ENCODE measurements at places on chromosomes 2 and 18.

DNA sequence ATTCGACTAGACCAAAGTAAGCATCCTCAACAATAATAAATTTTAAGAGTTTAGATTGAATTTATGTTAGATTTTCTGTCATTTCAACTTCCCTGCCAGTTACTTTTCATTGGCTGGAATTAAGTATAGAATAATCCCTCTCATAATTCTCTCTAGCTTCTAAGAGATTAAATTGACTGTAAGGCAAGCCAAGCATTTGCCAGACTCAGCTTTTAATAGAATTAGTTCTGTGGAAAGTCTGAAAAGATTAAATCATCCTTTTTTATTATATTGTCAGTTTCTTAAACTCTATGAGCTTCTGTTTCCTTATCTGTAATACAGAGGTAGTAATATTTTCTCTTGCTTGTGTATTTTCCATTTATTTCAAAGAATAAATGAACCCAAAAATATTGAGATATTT, 77.9 kb upstream of the ZNF804A start:
- no peak for DNase-seq

DNA sequence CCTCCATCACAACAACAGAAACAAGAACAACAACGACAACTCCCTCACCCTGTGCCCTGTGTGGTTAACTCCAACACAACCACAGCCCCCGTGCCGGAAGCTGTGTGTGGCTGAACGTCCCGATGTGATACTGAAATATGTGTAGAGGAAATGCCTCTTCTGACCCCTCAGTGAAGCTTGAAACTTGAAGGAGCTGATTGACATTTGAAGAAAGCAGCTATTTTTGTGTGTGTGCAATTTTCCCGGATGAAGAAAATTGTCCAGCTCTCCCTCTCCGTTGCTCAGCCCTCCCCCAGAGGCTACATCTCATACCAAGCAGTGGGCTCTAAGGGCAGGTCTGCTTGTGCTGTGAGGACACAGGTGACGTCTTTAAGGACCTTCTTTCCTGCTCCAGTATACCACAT, 173.8 kb downstream of the ICOS start:
- DNase-seq, result no peak

- DNase-seq, result peak; percentile 77
These were observed 115.2 kb downstream of the MYO5B start for GRCh38 chr18:50079571-50080295.

GRCh38 chr2:54789878-54790277, 66.4 kb downstream of the EML6 start:
- no peak for DNase-seq

DNA sequence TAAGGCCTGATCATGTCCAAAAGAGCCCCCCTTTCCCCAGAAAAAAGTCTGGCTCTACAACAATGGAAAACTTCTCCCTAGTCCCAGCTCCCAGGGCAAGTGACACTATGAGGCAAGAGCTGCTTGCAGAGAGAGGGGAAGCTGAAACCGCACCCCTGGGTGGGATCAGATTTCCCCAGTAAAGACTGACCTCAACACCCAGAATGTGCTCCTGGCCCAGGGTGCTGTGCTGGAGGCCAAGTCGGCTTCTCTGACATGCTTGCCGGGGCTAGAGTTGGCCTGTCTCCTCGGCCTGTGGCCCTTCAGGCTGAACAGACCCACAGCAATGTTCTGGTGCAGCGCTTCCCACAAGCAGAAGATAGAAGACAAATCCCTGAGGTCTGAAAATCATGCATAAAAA, 18.4 kb upstream of the ST8SIA3 start:
- DNase-seq, result no peak

GRCh38 chr2:207589143-207589542, 36.1 kb downstream of the METTL21A start:
- DNase-seq, result no peak

GRCh38 chr18:34280653-34281052, 55.9 kb upstream of the NOL4 start:
- DNase-seq, result no peak

- peak; percentile 11 for DNase-seq
These were observed 315.0 kb downstream of the LPIN1 start for GRCh38 chr2:12061286-12062052.

DNA sequence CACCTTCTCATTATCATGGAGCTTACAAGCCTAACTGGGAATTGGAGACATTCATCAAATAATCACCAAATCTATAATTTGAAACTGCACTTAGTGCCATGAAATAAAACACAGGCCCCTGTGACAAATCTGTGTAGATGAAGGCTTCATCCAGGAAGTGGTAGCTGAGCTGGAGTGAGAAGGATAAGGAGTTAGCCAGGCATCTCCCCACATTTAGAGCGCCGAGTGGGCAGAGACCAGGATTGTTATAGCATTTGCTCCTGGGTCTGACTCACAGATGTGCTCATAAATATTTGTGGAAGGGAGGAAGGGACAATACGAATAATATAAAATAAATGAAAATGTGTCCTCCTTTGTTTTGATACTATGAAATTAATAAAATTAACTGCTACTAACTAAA, 2.5 kb upstream of the MAT2A start:
- DNase-seq, result no peak

DNA sequence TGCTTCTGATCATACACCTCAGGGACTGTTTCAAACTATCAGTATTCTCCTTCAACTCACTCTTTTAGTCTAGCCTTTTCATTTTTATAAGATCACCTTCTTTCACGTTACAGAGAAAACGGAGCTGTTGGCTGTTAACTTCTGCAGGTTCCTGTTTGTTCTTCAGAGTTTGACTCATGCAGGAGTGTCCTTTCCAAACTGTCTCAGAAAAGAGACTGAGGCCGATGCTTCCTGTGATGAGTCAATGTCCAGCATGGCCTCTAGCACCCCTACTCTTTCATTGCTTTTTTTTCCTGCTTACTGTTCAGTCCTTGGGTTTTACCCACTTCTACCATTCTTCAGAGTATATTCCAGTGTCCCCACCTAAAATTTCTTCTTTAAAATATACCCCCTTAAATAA, 240.8 kb upstream of the RGPD4 start:
- no peak for DNase-seq

GRCh38 chr2:47629501-47630460, 153.2 kb upstream of the MSH6 start:
- peak; percentile 10 for DNase-seq

- DNase-seq, result no peak
These were observed 60.1 kb downstream of the SPIRE1 start for GRCh38 chr18:12597760-12598159.

DNA sequence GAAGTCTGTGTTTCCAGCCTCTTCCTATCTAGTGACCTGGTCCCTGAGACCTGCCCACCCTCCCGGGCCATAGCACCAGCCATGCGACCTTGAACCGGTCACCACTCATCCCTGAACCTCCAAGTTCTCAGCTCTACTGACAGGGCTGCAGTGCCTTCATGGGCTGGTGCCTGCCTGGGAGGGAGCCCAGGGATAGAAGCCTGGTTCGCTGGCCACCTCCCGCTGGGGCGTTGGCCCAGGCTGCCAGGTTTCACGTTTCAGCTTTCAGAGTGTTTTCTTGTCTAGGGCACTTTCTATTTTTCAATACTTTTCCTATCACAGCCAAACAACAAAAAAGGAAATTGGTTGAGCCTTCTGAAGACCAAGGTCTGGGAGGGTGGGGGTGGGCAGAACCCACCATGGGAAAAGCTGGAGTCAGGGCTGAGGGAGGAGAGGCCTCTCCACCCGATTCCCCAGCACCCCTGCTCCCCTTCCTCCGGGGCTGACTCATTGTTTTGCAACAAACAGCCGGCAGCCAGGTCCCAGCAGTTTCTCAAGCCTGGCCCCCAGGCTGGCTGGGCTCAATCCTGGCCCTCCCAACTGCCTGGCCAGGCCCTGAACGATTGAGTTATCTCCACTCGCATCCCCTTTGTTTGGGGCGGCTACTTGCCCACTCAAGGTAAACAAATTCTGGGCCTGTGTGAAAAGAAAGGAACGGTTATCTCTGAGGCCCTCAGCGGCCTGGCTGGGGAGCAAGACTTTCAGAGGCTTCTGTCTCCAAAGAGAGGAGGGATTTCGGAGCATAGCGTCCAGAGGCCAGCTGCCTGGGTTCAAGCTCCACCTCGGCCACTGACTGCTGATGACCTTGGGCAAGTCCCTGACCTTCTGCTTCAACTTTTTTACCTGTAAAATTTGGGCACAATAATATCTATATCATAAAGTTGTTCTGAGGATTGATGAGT, 47.5 kb downstream of the ZFP36L2 start:
- DNase-seq, result no peak

- no peak for DNase-seq
These were observed 29.3 kb upstream of the KYNU start for GRCh38 chr2:142848023-142848606.

DNA sequence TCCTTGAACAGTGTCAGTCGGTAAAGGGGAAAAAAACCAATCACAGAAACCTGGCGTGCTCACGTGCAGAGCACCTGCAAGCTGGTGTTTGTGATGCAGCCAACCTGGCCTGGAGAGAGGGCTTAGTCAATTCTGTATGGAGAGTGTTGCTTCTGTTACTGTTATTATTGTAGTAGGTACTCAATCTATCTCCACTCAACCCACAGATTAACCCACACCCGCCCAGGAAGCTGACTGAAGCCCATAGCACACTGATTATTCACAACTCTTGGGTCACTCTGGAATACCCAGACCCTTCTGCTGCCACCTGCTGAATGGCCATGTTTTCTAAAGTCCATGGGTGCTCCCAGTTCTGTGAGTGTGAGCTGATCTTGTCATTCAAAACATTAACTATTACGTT, 53.9 kb downstream of the TNFRSF11A start:
- DNase-seq, result no peak

GRCh38 chr2:45458909-45459563, 152.0 kb downstream of the SRBD1 start:
- DNase-seq, result no peak

DNA sequence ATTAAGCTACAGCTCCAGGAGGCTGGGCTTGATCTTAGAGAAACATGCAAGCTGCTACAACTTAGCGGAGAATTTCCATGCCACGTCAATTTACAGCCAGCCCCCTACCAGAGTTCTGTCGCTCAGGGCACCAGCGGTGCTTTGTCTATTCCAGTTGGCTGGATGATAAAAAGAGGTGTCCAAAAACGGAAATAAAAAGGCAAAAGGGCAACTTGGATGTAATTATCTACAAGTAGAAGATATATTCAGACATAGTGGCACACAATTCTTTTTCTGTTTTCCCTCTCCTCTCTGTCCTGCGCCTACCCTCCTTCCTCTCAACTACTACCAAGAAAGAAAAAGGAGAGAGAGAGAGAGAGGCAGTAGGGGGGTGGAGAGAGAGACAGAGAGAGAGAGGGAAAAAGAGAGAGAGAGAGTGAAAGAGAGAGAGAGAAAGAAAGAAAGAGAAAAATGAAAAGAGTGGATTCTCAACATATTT, 363 bp upstream of the RFTN2 start:
- peak; percentile 21 for DNase-seq

- DNase-seq, result peak; percentile 75
These were observed 11.3 kb upstream of the ARHGEF4 start for GRCh38 chr2:130825231-130825965.

- DNase-seq, result no peak
These were observed 104.5 kb upstream of the CAVIN2 start for GRCh38 chr2:191951376-191951775.

- no peak for DNase-seq
These were observed 20.1 kb upstream of the SCN1A start for GRCh38 chr2:166147883-166148282.

- DNase-seq, result no peak
These were observed 119.5 kb downstream of the ACTR3 start for GRCh38 chr2:114009205-114009944.

- no peak for DNase-seq
These were observed 582.1 kb downstream of the ZEB2 start for GRCh38 chr2:143937723-143938350.

GRCh38 chr2:54671010-54671409, 52.5 kb upstream of the EML6 start:
- DNase-seq, result no peak
